PC-3 (cell line): ENCODE measurements at places on chromosomes 6 and 20. TPM values are rescaled to one million over a fixed set of nuclear protein-coding genes. Genes with fewer than 3 reads are reported as not detected.

DNA sequence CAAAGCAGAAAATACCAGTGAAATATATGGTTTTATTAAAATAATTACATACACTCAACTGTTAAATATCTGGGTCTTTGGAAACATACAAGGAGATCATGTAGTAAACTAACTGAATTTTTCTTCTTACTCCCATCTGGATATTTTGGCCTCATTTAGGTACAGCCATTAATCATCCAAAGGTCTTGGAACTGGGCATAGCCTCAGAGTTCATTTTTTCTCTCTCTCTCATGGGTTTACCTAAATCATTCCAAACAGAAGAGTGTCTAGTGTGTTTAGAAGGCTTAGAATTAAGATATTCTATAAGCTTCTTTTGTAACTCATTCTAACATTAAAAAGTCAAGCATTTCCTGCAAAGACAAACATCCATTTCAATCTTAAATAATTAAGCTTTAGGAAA is 79.4 kb downstream of the HMGCLL1 start:
- DNase-seq, result no peak

DNA sequence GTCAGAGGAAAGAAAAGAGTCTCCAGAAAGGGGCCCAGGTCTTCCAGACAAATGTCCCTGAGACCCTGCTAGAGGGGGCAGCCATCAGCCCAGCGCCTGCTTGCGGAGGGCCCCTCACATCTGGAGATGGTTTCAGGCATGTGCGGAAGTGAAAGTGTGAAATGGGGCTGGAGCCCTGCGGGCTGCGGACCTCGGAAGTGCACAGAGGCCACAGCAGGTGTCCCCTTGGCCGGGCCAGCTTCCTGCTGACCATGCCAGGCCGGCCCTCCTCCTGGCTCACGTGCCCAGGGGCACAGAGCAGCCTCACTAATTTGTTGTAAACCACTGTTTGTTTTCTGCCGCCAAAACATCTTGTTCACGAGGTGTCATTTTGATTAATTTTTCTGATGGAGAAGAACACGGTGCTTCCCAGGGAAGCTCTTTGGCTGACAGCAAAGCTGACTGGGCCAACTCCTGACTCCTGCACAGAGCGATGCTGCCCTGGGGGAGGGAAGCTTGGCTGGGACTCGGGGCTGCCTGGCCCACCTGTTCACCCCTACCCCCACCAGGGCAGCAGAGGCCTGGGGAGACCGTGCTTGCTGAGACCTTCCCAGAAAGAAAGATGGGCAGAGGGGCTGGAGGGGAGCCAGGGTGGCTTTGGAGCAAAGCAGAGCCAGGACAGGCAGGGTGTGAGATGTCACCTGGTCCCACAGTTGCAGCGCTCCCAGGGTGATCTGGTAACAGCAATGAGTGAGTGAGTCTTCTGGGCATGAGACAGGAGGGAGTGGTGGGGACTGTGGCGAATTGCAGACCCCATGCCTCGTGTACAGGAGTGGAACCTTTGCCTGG is 54.2 kb downstream of the BCAS4 start:
- DNase-seq, result no peak

GRCh38 chr6:147063469-147064031 is 140.7 kb upstream of the STXBP5 start:
- peak; percentile 77 for DNase-seq

GRCh38 chr6:38524436-38525145 is 115.1 kb downstream of the BTBD9 start:
- DNase-seq, result peak; percentile 74

DNA sequence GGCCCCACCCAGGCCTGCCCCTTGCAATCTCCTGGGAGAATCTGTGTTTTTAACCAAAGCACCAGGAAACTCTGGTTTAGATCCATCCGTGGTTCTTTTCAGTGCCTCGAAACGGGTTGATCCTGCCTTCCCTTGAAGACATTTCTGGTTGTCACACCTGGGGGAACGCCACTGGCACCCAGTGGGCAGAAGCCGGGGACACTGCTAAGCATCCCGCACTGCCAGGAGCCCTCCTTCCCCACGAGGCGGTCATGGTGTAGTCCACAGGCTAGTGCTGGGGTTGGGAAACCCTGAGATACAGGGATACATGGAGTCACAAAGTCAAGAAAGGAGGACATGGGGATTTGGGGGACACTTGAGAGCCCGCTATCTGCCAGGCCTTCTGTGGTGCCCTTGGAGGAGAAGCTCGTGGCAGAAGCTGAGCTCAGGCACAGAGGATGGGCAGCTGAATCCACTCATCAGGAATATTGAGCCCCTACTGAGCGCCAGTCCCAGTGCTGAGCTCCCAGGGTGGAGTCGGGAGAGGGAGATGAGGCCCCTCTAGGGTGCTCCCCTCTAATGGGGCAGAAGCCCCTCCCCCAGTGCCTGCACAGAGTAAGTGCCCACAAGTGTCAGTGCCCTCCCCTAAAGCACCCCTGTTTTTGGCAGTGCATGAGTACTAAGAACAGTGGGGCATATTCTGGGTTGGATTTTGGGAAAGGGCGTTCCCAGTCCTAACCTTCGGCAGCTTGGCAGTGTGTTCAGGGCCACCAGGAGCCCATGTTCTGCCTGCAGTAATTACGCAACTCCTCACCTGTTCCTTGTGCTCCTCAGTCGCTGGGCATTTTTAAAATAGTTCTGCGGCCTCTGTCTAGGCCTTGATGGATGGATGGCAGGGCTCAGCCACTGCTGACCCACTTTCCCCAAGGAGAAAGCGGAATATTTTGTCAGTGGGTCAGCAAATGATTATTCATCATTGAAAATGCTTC is 25.6 kb upstream of the PHACTR3 start:
- no peak for DNase-seq

Gene LRRC73
- total RNA-seq, result 0.22 and 0.75 TPM in 2 replicates

Gene ATXN1
- 19.1 and 27.0 TPM in 2 replicates for total RNA-seq

- DNase-seq, result peak; percentile 84
Observed at GRCh38 chr6:31070711-31071197, 41.6 kb downstream of the C6orf15 start.

DNA sequence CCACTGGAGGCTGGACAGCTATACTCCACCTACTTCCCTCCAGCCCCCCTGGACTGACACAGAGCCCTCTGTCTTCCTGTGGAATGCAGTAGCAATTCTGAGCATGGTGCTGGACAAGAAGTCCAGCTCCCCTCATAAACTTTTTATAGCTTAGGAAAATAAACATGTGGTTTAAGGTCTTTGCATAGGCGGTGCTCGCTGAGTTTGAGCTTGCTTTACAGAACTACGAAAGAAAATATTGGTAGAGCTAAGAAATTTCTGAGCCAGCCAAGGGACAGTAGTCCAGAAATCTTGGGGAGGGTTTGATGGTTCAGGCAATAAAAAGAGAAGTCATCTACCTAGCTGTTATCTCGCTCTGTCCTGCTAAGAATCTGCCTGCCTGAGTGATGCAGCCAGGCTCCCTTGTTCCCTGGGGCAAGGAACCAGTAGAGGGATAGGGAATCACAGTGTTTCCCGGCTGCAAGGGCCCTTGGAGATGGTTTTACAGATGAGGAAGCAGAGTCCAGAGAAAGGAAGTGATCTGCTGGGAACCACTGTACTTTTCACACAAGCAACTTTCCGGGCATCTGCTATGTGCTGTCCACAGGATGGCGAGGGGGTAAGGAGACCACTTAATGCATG is 343.4 kb downstream of the CDC5L start:
- DNase-seq, result peak; percentile 87

- no peak for DNase-seq
Observed at GRCh38 chr6:110784610-110784979, 30.7 kb downstream of the CDK19 start.

DNA sequence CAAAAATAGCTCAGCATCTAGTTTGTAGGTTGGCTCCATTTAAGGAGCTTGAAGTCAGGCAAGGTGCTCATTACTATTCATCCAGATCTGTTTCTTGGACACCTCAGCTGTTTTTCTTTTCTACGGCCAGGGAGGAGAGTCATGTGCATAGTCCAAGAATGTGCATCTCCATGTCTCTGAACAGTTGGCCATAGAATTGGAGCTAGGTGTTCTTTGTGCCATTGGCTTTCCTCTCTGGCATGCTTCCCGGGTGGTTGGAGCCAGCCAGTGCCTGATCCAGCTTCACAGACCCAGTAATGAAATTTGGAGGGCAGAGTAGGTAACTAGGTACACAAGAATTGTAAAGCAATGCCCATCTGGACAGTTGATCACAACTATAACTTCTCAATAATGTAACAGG is 21.6 kb downstream of the EYA4 start:
- DNase-seq, result no peak

Gene GCNT2
- 15.5 and 18.3 TPM in 2 replicates for total RNA-seq

Gene KCNK5
- 3.2 and 3.5 TPM in 2 replicates for total RNA-seq

DNA sequence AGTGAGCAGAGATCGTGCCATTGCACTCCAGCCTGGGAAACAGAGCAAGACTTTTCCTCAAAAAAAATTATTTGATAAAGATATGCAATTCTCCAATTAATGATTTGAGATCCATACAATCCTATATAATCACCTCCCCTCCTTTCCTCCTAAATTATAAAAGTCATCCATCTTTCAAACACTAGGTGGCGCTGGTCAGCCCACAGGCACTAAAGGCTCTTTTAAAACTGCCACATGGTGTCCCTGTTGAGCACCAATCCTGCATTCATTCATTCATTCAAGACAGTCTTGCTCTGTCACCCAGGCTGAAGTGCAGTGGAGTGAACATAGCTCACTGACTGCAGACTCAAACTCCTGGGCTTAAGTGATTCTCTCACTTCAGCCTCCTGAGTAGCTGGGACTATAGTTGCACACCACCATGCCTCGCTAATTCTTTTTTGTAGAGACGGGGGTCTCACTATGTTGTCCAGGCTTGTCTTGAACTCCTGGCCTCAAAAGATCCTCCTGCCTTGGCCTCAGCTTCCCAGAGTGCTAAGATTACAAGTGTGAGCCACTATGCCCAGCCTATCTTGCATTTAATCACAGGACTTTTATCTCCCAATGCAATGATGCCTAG is 58.7 kb upstream of the SLC2A12 start:
- peak; percentile 77 for DNase-seq

GRCh38 chr6:153816366-153816765 is 222.7 kb upstream of the OPRM1 start:
- no peak for DNase-seq

GRCh38 chr20:33811776-33812151 is 616 bp downstream of the CHMP4B start:
- DNase-seq, result no peak

Gene TNNC2
- total RNA-seq, result not detected in 2 replicates

DNA sequence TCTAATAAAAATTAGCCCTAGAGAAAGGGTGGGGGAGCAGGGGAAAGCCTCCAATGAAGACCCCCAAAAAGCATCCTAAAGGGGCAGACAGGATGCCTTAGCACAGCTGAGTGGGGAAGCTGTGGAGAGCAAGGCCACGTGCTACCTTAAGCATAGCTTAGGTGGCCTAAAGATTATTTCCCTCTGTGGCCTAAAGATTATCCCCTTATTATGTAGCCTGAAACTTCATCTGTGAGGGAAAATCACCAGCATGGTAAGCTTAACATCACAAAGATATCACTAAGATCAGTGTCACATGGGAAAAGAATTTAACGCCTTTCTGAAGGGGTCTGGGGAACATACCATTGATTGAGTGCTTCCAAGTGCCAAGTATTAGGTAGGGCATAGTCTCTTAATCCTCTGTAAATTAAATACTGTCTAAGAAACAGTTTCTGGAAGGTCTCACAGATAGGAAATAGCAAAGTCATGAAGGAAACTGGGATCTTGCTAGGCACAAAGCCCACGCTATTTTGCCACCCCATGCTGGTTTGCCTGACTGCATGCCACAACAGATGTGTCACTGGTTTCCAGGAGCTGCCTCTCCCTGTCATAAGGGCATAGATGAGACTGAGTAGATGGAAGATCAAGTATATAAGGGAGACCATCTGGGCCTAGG is 170.0 kb downstream of the HACE1 start:
- peak; percentile 15 for DNase-seq

- DNase-seq, result no peak
Observed at GRCh38 chr20:47606414-47606982, 104.8 kb downstream of the NCOA3 start.

- DNase-seq, result no peak
Observed at GRCh38 chr6:143090314-143091044, 29.8 kb downstream of the AIG1 start.

DNA sequence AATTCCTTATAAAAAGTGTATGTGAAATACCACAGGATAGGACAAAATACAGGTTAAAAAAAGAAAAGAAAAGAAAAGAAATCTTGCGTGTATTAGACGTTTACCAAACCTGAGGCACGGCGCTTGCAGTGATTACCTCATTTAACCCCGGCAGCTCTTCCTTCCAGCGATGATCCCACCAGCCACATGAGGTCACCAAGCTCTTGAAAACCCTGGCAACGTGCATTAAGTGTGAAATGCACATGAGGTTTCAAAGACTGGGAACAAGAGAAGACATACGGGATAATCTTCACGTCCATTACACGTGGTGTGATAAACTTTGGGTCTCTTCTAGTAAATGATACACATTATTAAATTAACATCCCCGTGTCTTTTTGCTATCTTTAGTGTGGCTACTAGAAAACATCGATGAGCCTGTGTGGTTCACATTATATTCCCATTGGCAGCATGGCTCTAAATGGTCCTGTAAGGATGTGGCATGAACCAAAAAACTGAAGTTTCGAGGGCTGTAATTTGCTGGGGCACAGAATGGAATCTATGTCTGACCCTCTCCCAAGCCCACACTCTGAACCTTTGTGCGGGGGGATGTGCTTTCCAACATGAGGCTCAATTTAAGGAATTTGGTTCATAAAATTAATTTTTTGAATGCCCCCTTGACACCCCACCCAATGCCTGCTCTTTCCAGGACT is 59.2 kb upstream of the THBS2 start:
- DNase-seq, result no peak

GRCh38 chr6:12250383-12250770 is 39.8 kb upstream of the EDN1 start:
- no peak for DNase-seq

Gene PSMF1
- 60.8 and 82.1 TPM in 2 replicates for total RNA-seq

DNA sequence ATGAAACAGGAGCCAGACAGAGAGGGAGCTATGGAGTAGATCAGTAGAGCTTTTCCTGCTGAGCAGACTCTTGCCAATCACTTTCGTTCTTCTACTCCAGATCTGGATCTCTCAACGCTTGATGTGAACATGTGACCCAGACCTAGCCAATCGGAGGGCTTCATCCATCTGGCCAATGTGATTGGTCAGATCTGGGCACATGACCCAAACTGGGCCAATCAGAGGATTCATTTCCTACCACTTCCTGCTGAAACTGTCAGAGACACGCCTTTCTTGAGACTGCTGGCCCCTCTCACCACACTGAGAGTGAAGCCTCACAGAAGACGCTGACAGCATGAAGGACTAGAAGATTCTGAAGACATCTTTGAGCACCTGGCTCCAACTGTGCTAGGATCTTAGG is 44.2 kb upstream of the ZMYND8 start:
- peak; percentile 35 for DNase-seq

Gene WFDC12
- total RNA-seq, result not detected in 2 replicates

Gene PEDS1
- total RNA-seq, result 53.8 and 59.1 TPM in 2 replicates

Gene CFAP61
- total RNA-seq, result not detected in 2 replicates

Gene MYLIP
- 12.5 and 14.1 TPM in 2 replicates for total RNA-seq

- DNase-seq, result no peak
Observed at GRCh38 chr20:18440403-18440802, 26.4 kb downstream of the DZANK1 start.

Gene ADGRF4
- 3.4 and 4.2 TPM in 2 replicates for total RNA-seq

GRCh38 chr6:5563086-5563485 is 301.8 kb downstream of the FARS2 start:
- DNase-seq, result no peak

Gene LZTS3
- 6.4 and 8.9 TPM in 2 replicates for total RNA-seq

- no peak for DNase-seq
Observed at GRCh38 chr6:126118058-126118755, 131.9 kb downstream of the TRMT11 start.
